ENCODE measurements at places on chromosomes 1 and 21.

DNA sequence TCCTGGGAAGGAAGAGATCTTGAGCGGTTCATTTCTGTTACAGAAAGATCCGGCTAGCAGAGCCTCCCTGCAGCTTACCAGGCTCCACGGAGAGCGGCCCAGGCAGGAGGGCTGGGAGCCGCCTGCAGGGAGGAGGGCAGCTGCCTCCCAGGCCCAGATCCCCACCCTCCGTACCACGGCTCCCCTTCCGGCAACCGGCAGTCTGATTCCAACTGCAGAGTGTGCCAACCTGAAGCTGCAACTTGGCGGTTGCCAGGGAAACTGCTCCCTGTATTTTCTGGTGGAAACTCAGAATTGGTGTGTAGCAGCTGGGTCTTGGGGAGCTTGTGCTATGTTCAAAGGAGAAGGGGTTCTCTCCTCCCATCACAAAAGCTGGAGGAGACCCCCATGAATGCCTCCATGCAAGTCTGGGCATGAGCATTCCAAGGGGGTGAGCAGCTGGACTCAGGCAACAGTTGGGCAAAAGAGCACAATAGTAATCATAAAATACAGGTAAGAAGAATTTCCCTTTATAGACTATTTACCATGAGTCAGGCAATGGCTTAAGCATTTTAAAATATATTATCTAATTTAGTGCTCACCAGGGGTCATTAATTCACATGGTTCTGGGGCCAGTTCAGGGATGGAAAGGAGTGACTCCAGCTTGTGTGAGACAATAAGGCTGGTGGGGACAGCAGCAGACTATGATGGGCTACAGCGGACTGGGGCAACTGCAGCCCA is 46.1 kb upstream of the KAZN start:
- no peak for DNase-seq

DNA sequence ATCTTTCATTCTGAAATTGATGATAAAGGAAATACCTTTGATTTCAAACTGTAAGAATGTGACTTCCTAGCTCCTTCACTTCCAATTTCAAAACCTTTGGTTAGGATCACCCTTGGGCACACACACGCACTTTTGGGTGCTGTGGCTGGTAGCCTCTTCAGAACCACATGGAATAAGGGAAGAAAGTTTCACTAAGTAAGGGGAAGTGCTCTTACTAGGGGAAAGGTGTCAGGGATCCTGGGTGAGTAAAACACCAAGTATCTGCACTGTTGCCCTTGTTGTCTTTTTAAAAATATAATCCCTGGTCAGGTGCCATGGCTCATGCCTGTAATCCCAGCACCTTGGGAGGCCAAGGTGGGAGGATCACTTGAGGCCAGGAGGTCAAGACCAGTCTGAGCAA is 132.4 kb downstream of the SDCCAG8 start:
- DNase-seq, result no peak

DNA sequence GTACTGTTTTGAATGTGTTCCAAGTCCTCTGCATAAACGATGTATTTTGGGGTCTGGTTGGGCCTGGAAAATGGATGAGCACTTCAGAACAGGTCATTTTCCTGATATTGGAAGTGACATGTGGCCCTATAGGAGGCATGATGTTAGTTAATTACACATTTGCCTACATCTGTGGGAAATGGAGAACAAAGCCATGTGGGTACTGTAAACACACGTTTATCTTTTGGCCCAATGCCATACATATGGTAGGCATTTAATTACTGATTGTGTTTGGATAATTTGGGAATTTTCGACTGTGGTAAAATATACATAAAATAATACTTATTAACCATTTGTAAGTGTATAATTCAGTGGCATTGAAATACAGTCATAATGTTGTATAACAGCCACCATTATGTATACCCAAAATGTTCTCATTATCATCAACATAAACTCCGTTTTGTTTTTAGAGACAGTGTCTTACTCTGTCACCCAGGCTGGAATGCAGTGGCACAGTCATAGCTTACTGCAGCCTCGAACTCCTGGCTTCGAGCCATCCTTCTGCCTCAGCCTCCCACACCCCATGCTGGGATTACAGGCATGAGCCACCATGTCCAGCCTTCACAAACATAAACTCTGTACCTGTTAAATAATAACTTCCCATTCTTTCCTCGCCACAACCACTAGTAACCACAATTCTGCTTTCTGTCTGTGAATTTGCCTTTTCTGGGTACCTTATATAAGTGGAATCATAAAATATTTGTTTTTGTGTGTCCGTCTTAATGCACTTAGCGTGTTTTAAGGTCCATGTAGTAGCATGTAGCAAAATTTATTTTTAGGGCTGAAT is 11.9 kb upstream of the RNPEP start:
- DNase-seq, result no peak

DNA sequence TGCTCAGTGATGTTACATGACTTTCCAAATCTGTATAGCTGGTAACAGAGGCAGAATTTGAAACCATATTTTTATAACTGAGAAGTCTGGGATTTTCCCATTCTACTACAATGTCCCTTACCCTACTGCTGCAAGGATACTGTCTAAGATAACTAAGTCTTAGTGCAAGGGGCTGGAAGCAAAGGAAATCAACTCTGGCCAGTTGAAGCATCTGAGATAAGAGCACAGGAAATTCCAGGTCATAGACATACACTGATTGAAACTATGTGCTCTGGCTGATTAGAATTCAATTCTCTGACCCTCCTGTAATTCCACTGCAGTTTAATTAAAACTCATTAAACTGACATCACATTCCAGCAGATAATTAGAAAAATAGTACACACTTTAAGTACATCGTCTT is 267.7 kb upstream of the C1orf87 start:
- no peak for DNase-seq

- DNase-seq, result no peak
Measured at GRCh38 chr1:240766831-240767230, 154.9 kb upstream of the GREM2 start.
